ENCODE measurements at places on chromosomes 2 and 18.

- DNase-seq = no peak
- H3K27me3 ChIP-seq = no peaks in the 10 kb centered on the region
- H3K4me1 ChIP-seq = no peaks in the 10 kb centered on the region
- H3K27ac ChIP-seq = no peak overlapping the region
- H3K4me3 ChIP-seq = no peak overlapping the region
- H3K36me3 ChIP-seq = no peaks in the 10 kb centered on the region
Measured at GRCh38 chr18:57422313-57422872, 12.8 kb upstream of the ONECUT2 start.

GRCh38 chr18:34718610-34719009, 8.5 kb downstream of the DTNA start:
- no peak overlapping the region for H3K4me3 ChIP-seq
- no peaks in the 10 kb centered on the region for H3K36me3 ChIP-seq
- no peak overlapping the region for H3K27ac ChIP-seq
- DNase-seq = no peak
- H3K27me3 ChIP-seq = no peaks in the 10 kb centered on the region
- H3K4me1 ChIP-seq = no peaks in the 10 kb centered on the region

GRCh38 chr2:4415171-4415570, 711.8 kb downstream of the DCDC2C start:
- no peaks in the 10 kb centered on the region for H3K4me1 ChIP-seq
- H3K4me3 ChIP-seq = no peak overlapping the region
- H3K36me3 ChIP-seq = no peaks in the 10 kb centered on the region
- H3K27ac ChIP-seq = no peak overlapping the region
- DNase-seq = no peak

GRCh38 chr2:24856791-24857211, 63.2 kb downstream of the ADCY3 start:
- H3K27me3 ChIP-seq = no peaks in the 10 kb centered on the region
- DNase-seq = no peak
- no peaks in the 10 kb centered on the region for H3K36me3 ChIP-seq
- no peaks in the 10 kb centered on the region for H3K4me1 ChIP-seq

- no peak overlapping the region for H3K27ac ChIP-seq
- no peak overlapping the region for H3K4me3 ChIP-seq
- H3K4me1 ChIP-seq = no peaks in the 10 kb centered on the region
- H3K27me3 ChIP-seq = no peaks in the 10 kb centered on the region
- DNase-seq = no peak
- H3K36me3 ChIP-seq = no peaks in the 10 kb centered on the region
Measured at GRCh38 chr2:164371916-164372315, 249.4 kb downstream of the GRB14 start.
